ENCODE measurements at places on chromosomes 13 and 19.

GRCh38 chr19:11451327-11451870, 16.0 kb downstream of the PRKCSH start:
- no peak for DNase-seq

GRCh38 chr19:16078759-16079707, 2.7 kb downstream of the TPM4 start:
- DNase-seq = peak; percentile 29

DNA sequence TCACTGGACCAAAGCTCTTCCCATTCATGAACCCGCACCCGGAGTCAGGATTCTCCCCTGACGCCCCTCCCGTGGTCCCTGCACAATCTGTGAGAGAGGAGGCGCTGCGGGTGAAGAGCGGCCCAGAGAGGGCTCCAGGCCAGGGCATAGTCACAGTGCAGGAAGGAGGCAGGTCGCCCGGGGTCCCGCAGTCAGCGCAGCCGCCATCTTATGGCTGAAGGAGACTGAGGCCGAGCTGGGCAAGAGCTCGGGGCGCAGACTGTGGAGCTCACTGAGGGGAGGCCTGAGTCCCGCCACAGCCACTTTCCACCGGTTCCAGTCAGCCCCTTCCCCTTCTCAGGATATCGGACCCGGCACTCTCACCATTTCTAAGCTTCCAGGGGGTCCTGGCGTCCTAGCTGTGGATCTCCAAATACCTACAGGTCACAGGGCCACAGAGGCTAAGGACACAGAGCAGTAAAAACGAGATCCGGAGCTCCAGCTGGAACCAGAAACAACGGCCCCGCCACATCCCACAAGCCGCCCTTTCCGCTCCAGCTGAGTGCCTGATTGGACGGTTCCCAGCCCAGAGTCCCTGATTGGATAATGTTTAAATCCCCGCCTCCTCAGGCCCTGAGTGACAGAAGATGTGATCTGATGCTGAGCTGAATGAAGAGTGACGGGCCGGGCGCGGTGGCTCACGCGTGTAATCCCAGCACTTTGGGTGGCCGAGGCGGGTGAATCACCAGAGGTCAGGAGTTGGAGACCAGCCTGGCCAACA, at the start of gene ZNF99:
TSS of gene ZNF99 (minus strand) at position 501 of the 760 bp plus-strand sequence. CDS start at position 366, 135 bp downstream.
- DNase-seq = no peak

- DNase-seq = no peak
These were observed 2.9 kb upstream of the HOOK2 start for GRCh38 chr19:12778017-12778904.

GRCh38 chr13:98083507-98083906, 59.4 kb upstream of the FARP1 start:
- no peak for DNase-seq

- no peak for DNase-seq
These were observed 23.6 kb downstream of the LRRC63 start for GRCh38 chr13:46235286-46235685.

DNA sequence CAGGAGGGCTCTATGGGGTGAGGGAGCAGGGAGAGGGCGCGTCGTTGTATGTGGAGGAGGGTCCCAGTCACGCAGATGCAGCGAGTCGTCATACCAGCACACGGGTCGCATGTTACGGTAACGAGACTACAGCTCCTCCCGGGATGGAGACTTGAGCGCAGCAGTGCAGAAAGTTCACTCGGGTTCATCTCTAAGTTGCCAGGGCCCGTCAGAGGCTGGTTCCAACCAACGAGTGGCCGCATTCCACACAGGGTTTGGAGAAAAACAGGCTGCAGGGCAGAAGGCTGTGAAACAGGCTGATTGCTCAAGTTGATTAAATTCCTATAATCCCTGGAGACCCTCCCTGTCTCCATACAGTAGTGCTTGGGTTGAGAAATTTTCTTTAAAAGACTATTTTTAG, 21.9 kb upstream of the TTYH1 start:
- DNase-seq = no peak
